Ureter (tissue), 1 donor: ENCODE measurements at places on chromosomes 2 and 18. TPM values are rescaled to one million over a fixed set of nuclear protein-coding genes. Genes with fewer than 3 reads are reported as not detected.

Gene SH2D6
- 0.75 TPM for total RNA-seq

Gene VSNL1
- total RNA-seq: 0.39 TPM

- no peak for DNase-seq
These were observed 163.2 kb upstream of the SPRED2 start for GRCh38 chr2:65595630-65596029.

DNA sequence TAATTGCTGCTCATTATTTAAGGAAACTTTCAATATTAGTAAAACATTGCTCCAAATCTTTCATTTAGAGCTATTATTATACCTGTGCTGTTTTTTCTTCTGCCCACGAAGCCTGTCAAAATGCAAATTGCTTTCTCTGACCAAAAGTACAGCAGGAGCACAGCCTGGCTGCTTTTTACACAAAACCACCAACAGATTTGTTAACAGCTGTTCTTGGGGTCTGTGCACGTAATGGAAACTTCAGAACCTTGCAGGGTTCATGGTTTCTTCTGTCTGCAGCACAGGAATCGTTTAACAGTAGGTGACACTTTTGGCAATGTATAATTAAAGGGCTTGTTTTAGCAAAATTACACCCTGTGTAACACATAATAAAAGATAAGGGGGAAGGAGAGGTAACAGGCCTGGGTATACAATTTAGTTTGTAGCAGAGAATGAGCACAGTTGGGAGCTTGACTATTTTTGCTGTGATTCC, 447.3 kb downstream of the KCNJ3 start:
- no peak for DNase-seq

- DNase-seq: no peak
These were observed 60.3 kb upstream of the NFE2L2 start for GRCh38 chr2:177324797-177325196.

Gene HNRNPLL
- 55.2 TPM for total RNA-seq

- DNase-seq: no peak
These were observed 14.2 kb downstream of the FAM110C start for GRCh38 chr2:32068-32467.

GRCh38 chr2:109433926-109434325, 179.8 kb downstream of the SEPTIN10 start:
- no peak for DNase-seq

Gene RAB27B
- 42.1 TPM for total RNA-seq

Gene ZNF804A
- total RNA-seq: 1.2 TPM

Gene PSMA8
- not detected for total RNA-seq

DNA sequence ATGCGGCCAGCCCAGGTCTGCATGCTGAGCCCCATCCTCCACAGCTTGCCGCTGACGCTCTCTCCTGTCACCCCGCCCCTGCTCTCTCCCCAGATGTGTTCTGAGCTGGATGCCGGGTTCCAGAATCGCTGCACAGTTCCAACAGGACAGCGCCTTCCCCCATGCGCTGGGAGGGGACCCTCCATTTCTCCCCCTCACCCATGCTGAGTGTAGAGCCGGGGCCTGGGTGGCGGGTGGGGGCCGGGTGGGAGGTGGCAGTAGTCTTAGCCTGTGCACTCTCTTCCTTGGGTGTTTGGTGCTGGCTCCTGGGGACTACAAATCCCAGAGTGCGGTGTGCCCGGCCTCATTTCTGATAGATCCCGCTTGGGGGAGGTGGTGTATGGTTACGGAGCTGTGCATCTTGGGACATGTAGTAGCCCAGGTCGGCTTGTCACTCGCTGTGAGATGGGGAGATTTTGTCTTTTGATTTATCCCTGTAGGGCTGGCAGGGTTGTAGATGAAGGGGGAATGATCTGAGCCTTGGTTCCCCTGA, 6.8 kb downstream of the DNAJB2 start:
- DNase-seq: peak; percentile 74

GRCh38 chr2:172927641-172928357, 147.8 kb upstream of the MAP3K20 start:
- DNase-seq: peak; percentile 65
